ENCODE measurements at places on chromosomes 6 and 20.

DNA sequence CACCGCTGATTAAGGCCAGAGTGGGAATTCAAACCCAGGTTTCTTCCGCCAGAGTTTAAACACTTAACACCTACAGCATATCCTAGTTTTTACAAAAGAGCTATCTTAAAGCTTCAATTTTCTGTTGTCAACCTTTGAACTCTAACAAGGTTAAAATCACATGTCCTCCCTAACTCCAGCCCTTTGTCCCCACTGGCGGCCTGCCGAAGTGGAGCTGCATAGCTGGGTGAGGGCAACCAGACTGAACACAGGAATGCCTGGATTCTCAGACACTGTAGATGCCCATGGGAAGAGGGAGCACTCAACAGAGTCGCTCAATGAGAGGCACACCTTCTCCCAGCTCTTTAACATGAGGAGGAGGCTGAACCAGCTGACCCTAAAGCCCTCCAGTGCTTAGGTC, 59.1 kb downstream of the LRFN2 start:
- DNase-seq: no peak

GRCh38 chr20:61430228-61430624, 178.2 kb downstream of the CDH4 start:
- no peak for DNase-seq

GRCh38 chr6:154382740-154383139, 26.1 kb upstream of the IPCEF1 start:
- no peak for DNase-seq

- DNase-seq: no peak
These were observed 231.0 kb downstream of the MEI4 start for GRCh38 chr6:77883851-77884250.

GRCh38 chr6:19327661-19328060, 509.5 kb upstream of the ID4 start:
- no peak for DNase-seq

Data from fibroblast of skin of left quadriceps (primary cell).